NT2/D1 (cell line): ENCODE measurements at places on chromosomes 7 and 10.

GRCh38 chr7:73573791-73574190 is 4.6 kb downstream of the TBL2 start:
- DNase-seq = no peak

GRCh38 chr7:46781901-46782439 is 799.9 kb downstream of the TNS3 start:
- no peak for DNase-seq

GRCh38 chr10:75091146-75091545 is 20.3 kb upstream of the SAMD8 start:
- no peak for DNase-seq

DNA sequence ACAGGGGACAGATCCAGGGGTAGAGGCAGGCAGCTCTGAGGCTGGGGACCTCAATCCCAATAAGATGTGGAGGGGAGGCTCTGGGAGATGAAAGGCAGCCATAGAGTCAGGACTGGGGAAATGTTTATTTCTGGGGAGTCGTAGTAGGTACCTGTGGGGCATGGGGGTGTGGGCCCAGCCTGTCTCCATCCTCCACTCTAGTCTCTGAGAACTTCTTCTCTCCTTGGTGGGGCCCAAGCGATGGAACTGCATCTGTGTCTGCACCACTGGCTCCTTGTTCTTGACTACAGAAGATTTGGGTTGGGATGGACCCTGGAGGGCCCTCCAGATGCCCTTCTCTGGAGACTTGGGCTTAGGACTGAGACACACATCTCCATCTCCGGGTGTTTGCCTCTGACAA is 953.9 kb upstream of the ZNF722 start:
- no peak for DNase-seq

DNA sequence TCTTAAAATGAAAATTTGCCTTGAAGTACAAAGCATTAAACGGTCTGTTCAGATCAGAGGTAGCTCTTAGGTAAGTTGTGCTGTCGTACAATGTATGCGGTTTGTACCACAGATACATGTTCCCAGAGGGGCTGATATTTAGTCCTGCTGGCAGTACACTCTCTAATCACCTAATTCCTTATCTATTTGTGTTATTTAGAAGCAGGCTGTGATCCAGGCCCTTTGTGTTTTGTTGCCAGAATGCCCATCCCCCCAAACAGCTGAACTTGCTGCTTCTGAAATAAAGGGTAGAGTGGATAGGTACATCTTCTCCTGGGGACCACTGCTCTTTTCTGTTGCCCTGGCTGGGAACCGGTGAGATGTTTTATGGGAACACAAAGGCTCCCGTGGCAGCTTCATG is 84.5 kb downstream of the SND1 start:
- DNase-seq = no peak

DNA sequence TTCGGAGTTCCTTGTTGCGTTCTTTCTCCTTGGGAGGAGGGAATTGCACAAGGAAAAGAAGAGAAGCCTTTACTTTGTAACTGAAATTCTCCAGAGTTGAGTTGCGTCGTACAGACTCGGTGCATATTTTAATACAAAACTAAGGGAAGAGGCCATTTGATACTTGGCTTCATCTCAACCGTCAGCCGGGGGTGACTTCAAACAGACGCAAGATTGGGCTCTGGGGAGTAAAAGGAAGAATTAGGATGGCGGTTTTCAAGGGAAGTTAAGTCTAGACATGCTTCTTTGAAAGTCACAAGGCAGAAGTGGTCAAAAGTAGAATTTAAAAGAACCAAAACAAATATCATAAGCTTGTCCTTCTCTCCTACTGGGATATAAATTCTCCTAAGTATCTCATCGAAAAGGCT is 1.6 kb downstream of the PRR15 start:
- no peak for DNase-seq

- DNase-seq = no peak
Observed at GRCh38 chr7:101278461-101279292, 33.8 kb upstream of the FIS1 start.

DNA sequence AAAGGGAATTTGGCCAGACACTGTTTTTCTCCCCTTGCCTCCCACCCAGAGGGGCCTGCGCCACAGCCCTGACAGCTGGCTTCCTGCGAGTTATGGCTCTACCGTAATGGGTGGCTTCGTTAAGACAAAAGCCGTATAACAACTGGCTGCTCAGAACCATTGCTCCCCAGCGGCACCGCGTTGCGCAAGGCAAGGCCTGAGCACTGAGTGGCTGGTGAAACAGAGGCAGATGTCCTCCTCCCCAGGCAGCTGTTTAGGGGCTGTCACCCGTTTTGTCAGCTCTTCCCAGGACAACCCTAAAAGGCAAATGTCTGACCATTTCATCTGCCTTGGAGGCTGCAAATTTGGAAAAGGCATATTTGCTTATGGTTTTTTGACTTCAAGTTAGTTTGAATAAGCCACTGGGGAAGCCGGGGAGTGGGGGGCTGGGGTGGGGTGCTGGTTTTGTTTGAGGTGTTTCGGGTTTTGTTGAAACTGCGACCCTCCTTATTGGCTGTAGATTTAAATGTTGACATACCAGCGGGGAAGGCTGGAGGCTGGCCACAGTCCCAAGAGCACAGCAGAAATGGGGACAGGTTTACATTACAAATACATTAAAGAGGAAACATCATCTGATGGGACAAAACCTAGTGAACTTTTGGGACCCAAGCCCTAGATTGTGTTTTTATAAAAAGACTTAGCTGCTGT is 681 bp upstream of the SPOCK2 start:
- no peak for DNase-seq

DNA sequence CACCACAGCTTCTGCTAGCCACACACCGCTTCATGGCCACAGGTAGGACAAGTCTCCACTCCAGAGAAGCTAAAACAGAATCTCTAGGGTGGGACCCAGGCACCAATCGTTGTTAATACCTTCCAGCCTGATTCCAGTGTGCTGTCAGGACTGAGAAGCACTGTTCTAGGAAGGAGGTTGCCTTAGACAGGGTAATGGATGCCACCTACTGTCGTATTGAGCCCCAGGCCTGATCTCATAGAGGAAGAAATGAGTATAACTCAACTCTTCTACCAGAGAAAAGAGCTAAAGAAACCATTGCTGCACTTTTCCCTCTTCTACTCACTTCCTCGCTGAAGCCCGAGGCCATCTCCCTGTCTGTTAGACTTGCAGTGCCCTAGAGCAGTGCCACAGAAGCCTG is 31.8 kb downstream of the CNNM1 start:
- DNase-seq = no peak

DNA sequence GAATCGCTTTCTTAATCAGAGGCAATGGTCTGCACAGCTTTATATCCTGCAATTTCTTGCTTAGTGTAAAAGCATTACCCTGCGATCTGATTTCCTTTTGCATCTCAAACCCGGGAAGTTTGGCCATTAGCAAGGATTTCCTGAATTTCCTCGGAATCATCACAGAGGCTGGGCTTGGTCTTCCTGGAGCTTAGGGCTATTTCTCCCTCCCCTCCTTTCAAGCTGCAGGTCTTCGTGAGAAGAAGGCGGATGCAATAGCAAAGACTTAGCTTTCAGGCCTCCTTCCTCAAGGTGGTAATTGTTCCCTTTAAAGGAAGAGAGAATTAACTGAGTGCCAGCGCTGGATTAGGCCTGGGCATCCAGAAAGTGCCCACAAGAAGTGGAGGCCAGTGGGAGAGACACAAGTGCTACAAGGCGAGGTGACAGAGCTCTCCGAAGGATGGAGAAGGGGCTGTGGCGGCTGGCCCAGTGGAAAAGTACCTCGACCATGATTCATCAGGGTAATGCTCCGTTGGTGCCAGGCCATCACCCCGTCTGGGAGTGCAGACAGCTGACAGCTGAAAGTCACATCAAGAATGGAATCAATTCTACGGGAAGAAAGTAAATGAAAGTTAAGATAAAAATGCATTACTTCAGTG is 4.0 kb upstream of the ARMS2 start:
- DNase-seq = no peak

- DNase-seq = no peak
Observed at GRCh38 chr7:129550693-129551360, 48.5 kb downstream of the SMKR1 start.

DNA sequence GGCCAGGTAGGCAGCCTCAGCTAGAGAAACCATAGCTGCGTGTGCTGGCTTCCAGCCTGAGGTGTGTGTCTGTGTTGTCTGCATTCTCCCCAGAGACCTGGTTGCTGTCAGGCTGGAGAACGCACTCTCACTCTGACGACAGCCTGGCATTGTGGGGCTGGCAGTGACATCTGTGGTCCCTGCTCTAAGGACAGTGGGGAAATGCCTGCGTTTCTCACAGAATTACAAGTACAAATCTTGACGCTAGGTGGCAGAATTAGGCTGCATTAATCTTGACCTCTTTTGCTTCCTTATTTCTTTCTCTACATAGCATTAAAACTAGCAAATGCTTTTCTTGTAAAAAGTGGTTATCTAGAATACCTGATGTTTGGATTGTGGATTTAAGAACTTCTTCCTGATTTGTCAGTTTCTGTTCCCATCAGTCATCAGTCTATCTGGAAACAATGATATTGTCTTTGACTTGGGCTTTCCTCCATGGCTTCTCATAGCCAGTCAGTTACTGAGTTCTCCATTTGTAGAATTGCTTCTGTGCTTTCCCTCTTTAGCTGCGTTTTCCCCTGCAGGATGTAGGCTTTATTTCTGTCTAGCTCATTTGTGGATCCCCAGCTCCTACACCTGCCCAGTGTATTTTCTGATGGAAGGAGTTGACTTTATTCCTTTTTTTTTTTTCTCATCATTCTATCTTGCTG is 86.0 kb downstream of the FANK1 start:
- peak; percentile 32 for DNase-seq

DNA sequence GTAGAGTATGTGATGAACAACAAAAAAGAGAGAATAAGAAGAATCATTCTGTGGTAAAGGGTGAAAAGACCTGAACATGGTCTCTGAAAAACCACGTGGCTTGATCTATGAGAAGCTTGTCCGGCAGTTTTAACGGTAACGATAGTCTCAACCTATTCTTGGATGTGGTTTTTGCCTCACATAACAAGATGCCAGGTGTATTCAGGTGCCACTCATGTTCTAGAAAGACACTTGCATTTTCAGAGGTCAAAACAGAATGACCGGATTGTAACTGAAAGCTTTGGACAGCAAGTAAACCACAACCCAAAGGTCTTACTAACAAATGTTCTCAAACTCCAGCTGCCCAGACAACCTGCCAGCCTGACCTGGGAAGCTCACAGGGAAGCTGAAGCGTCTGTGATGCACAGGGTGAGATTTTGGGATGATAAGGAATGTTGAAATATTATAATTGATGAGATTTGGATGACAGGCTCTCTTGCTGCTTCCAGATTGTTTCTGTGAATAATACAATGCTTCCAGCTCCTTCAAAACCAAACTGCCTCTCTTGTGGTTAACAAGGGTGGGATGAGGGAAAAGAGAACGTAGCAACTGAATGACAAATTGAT is 137.4 kb upstream of the GRB10 start:
- DNase-seq = no peak

- DNase-seq = no peak
Observed at GRCh38 chr7:107779647-107780099, 23.4 kb downstream of the SLC26A3 start.

DNA sequence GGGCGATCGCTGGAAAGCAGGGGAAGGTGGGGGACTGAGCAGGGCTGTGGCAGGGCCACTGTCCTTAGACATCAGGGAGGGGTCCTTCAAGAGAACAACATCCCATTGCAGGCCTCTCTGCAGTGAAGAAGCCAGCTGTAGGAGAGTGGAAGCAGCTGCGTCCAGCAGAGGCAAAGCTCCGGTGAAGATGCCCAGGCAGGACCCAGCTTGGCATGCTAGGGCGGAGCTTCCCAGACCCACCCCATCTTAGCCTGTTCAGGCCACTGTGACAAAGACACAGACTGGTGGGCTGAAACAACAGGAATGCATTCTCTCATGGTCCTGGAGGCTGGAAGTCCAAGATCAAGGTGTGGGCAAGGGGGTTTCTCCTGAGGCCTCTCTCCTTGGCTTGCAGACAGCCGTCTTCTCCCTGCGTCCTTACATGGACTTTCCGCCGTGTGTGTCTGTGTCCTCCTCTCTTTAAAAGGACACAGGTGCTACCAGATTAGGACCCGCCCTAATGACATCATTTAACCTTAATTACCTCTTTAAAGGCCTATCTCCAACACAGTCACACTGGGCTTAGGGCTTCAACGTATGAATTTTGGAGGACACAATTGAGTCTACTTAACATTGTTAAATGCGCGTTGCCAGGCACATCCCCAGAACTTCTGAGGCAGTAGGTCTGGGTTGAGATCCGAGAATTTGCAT is 178.1 kb upstream of the GRB10 start:
- DNase-seq = no peak

DNA sequence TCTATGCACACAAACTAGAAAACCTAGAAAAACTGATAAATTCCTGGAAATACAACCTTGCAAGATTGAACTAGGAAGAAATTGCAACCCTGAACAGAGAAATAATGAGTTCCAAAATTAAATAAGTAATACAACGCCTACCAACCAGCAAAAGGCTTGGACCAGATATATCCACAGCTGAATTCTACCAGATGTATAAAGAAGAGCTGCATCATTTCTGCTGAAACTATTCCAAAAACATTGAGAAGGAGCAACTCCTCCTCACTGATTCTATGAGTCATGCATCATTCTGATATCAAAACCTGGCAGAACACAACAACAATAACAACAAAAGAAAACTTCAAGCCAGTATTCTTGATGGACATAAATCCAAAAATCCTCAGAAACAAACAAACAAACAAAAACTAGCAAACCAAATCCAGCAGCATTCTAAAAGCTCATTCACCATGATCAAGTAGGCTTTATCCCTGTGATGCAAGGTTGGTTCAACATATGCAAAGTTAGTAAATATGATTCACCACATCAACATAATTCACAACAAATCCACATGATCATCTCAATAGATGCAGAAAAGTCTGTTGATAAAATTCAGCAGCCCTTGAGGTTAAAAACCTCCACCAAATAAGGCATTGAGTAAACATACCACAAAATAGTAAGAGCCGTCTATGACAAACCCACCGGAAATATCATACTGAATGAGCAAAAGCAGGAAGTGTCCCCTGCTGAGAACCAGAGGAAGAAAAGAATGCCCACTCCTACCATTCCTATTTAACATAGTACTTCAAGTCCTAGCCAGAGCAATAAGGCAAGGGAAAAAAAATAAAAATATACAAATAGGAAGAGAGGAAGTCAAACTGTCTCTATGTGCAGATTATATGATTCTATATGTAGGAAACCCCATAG is 98.2 kb downstream of the PCDH15 start:
- no peak for DNase-seq
